ENCODE measurements at places on chromosomes 2 and 18. TPM values are rescaled to one million over a fixed set of nuclear protein-coding genes. Genes with fewer than 3 reads are reported as not detected.
A peak's percentile ranks its signal among the peaks of the same experiment; 100 is the strongest.

- DNase-seq: no peak
Observed at GRCh38 chr2:144937910-144938709, 418.2 kb upstream of the ZEB2 start.

- no peak for DNase-seq
Observed at GRCh38 chr2:42795841-42796301, 3.5 kb upstream of the HAAO start.

DNA sequence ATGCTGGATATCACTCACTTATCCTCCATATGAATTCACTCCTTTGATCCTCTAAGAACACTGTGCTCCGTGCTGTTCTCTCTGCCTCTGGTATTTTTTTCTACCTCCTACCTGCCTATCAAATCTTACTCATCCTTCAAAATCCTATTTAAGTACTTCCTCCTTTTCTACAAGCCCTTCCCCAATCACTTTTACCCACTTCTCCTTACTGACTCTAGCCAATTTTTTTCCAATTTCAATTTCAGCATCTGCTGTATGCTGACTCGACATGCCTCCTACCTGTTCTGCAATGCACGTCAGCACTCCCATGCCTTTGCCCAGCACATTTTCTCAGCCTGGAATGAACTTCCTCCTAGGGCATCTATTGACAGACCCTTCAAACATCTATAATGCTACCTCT is 37.3 kb upstream of the LNPK start:
- no peak for DNase-seq

Gene SCN3A
- total RNA-seq: 0.58 TPM

- DNase-seq: peak; percentile 70
Observed at GRCh38 chr2:191376981-191377629, 131.9 kb downstream of the MYO1B start.

DNA sequence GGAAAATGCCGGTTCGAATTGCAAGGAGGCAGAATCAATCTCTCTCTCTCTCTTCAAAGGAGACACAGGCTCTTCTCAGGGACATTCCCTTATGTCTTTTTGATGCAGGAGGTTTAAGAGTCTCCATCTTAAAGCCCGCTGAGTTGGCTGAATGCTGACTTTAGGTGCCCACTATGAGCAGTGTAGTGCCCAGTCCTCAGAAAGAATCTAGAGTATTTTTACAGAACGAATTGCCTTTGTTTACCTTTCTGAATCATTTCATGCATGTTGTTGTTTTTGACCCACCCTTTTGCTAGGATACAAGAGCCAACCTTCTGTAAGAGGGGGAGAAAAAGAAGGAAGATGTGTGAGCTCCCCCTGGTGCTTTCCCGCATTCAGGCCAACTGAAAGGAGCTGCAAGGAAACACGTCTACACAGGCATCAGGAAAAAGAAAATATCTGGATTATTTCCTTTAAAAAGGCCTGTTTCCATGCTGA is 193.5 kb upstream of the TCF4 start:
- DNase-seq: peak; percentile 33

GRCh38 chr18:58911241-58911640 is 46.6 kb downstream of the ZNF532 start:
- DNase-seq: no peak

DNA sequence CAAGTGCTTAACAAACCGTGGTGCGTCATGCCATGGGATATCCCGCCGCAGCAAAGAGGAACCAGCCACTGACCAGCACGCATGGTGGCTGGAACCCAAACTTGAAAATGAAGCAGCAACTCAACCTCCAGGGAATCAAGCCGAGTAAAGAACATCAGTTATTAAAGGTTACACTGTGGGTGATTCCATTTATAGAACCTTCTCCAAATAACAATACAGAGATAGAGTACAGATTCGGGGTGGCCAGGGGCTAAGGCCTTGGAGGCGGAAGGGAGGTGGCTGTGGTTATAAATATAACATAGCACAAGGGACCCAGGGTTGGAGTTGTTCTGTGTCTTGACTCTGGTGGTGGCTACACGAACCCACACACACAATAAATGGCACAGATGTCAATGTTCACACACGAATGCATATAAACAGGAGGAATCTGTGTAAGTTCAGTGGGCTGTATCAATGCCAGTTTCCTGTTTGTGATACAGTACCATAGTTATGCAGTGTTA is 123.1 kb downstream of the EIPR1 start:
- DNase-seq: no peak

Gene ACADL
- total RNA-seq: 6.6 TPM

- DNase-seq: no peak
Observed at GRCh38 chr2:121004359-121004758, 268.7 kb downstream of the GLI2 start.

DNA sequence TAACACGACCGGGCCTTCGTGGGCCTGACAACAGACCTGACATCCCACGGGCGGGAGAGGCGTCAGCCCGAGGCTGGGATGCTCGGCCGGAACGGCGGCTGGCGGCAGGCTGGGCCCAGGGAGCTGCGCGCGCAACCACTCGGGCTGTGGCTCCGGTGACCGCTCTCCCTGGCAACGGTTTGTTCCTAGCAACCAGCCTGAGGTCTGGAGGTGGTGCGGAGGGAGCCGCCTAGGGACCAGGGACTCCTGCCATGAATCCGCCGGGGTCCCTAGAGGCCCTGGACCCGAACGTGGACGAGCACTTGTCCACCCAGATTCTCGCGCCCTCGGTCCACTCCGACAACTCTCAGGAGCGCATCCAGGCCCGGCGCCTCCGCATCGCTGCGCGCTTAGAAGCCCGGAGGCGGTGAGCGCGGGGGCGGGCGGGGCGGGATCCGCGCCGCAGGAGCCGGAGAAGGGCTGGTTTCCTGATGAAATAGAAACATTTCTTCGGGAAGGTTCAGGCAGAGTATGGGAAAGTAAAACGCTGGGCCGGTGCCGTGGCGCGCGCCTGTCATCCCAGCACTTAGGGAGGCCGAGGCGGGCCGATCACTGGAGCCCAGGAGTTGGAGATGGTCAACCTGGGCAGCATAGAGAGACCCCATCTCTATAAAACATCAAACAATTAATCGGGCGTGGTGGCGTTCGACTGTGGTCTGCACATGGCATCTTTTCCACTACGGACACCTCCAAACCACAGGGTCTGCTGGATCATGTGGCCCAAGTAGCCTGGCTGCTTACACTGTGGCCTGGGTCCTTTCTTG is at the start of gene DRC1:
Gene DRC1, plus strand, starts transcription at position 182 of the 803 bp plus-strand sequence. Its CDS starts 70 bp downstream, at position 252.
- DNase-seq: peak; percentile 40

Gene INPP5D
- 2.8 TPM for total RNA-seq

Gene NDC80
- 0.21 TPM for total RNA-seq

- no peak for DNase-seq
Observed at GRCh38 chr2:55609938-55610578, 7.4 kb downstream of the PPP4R3B start.

Gene SCYGR4
- not detected for total RNA-seq

DNA sequence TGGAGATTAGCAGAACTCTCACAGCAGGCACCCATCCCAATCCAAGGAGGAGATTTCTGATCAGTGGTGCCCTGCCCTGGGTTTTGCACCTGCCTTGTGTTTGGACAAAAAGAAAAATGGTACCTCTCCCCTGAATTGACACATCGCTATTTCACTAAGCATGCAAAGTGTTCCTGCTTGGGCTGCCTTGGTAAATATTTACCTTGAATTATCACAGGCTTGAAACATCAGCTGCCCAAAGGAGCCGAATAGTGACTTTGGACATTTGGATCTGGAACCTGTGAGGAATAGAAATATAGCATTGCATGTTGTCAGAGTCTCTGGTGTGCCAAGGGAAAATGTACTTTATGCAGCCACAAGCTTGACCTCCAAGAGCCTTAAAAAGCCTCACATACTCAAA is 926.4 kb upstream of the FANCL start:
- DNase-seq: no peak

DNA sequence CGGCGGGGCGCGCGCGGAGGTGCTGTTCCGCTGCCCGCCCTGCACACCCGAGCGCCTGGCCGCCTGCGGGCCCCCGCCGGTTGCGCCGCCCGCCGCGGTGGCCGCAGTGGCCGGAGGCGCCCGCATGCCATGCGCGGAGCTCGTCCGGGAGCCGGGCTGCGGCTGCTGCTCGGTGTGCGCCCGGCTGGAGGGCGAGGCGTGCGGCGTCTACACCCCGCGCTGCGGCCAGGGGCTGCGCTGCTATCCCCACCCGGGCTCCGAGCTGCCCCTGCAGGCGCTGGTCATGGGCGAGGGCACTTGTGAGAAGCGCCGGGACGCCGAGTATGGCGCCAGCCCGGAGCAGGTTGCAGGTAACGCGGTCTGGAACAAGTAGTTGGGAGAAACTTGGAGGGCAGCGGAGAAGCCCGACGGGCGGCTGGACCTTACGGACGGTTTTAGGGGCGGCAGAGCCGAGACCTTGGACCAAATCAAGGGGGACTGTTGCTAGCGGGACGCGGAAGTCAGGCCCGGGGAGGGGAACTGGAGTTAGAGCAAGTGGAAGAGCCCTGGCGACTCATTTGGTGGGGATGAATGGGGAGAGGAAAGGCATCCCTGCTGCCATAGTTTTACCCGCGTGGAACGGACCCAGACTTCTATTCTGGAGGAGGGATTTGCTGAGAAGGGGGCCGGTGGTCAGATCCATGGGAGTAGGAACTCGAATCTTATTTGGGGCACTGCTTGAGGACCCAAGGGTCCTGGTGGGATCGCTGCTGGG is 573 bp downstream of the IGFBP2 start:
- no peak for DNase-seq

DNA sequence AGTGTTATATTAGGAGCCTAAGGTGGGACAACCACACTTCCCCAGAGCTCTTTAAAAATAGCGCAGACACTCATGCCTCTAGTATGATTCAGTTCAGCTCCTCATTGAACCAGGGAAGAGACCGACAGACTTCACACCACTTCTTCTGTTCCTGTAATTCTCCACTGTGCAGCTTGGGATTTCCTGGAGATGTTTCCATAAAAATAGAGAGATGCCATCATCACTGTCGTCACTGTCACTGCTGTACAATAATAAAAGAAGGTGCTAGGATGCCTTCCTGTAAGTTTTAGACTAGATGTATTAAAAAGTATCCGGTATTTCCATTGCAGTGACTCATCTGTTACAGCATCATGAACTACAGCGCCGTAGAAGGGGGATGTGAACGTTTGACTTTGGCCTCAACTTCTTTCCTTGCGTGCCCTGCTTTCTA is 110.9 kb downstream of the FAM210A start:
- no peak for DNase-seq

GRCh38 chr18:35949903-35950627 is 22.4 kb upstream of the RMP24 start:
- DNase-seq: peak; percentile 72

Gene ADAM23
- total RNA-seq: 6.2 TPM

Gene SP5
- not detected for total RNA-seq

DNA sequence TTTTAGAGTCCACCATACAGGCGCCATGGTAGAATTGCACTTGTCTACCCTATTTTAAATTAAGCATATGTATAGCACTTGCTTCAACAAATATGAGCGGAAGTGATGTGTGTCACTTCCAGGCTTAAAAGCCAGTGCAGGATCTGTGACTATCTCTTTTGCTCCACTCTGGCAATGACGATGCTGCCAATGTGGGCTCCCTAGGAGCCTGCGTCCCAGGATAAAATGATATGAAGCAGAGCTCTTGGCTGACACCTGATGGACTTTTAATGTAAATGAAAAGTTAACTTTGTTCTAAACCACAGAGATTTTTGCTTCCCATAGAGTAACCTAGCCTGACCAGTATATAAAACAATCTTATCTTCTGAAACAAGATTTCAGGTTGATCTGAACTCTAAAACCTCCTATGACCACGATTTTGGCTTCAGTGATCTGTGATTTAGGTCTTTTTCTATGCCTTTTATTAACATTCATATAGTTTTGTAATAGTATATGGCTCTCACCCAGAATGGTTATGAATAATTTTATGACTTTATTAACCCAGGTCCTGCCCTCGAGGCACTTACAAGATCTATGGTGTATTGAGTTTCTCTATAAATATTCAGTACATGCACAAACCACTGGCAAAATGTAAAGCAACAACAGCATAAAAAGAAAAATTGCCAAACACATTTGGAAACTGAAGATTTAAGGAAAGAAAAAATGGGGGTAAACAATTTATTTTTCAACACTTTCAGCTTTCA is 422.5 kb upstream of the PIK3C3 start:
- no peak for DNase-seq

DNA sequence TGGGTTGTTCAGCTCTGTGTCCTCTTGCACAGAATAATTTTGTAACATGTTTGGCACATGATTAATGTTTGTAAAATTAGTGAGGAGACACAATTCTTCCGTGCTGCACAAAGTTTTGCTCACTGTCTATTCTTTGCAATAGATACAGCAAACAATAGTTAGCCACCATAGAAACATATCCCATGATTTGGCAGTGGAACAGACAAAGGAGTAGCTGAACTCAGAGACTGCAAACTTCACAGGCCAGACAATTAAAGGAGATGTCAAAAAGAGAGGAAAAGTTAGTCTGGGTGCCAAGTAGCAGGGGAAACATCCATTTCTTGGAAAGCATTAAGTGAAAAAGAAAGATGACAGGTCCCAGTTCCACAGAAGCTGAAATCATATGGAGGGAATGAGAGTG is 267.4 kb upstream of the NRXN1 start:
- no peak for DNase-seq

DNA sequence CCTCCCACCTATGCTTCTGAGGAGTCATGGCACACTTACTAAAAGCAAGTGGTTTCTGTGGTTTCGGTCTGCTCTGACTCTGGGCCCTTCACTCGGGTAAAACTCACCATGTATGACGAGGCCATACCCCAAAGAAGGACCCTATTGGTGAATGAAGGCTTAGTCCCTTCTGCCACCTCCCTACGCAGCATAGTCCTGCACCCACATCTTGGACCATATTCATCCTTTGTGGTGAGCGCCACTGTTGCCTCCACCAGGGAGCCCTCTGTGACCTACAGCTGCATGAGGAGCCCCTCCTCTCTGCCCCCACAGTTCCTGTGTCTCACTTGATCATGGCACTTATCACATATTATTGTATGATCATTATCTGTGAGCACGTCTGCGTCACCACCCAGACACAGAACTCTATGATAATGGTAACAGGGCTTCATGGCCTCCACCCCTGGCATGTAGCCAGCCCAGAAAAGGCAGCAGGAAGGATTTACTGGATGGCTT is 113.3 kb downstream of the TFCP2L1 start:
- no peak for DNase-seq

DNA sequence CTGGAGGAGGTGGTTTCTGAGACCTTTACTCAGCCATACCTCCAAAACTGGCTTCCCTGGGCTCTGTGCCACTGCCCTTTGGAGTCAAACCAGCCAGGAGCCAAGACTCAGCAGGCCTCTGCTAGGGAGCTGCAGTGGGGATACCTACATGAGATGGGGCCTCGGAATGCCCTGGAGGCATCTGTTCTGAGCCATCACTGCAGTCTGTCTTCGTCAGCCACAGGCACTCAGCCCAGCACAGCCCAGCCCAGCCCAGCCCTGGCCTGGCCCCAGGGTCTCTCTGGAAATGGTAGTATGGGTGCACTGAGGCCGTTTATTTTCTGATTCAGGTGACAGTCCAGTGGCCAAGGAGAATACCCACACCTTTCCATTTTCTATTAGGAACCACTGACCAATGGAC is 209.8 kb downstream of the CELF4 start:
- no peak for DNase-seq

All from psoas muscle (tissue), 8 donors.